Dermis microvascular lymphatic vessel endothelial cell (primary cell): ENCODE measurements at places on chromosomes 6 and 20. TPM values are rescaled to one million over a fixed set of nuclear protein-coding genes. Genes with fewer than 3 reads are reported as not detected.

DNA sequence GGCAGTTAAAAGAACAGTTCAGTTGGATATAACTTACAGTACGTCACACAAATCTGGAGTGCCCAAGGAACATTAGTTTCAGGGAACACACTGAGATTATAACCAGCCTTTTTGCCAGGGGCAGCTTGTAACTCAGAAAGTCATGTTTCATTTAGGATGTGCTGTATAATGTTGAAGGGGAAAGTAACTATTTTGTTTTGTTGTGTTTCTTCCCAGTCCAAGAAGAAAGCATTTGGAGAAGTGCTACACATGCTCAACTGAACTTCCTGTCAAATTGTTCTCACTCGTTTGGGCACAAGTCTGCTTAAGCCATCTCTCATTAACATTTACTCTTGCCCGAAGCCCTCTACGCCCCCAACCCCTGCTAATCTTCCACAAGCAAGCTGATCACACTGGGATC lies 157.9 kb downstream of the BTBD9 start:
- DNase-seq: no peak

Gene GATA5
- total RNA-seq: not detected in 2 replicates

Gene CCN6
- not detected in 2 replicates for total RNA-seq

DNA sequence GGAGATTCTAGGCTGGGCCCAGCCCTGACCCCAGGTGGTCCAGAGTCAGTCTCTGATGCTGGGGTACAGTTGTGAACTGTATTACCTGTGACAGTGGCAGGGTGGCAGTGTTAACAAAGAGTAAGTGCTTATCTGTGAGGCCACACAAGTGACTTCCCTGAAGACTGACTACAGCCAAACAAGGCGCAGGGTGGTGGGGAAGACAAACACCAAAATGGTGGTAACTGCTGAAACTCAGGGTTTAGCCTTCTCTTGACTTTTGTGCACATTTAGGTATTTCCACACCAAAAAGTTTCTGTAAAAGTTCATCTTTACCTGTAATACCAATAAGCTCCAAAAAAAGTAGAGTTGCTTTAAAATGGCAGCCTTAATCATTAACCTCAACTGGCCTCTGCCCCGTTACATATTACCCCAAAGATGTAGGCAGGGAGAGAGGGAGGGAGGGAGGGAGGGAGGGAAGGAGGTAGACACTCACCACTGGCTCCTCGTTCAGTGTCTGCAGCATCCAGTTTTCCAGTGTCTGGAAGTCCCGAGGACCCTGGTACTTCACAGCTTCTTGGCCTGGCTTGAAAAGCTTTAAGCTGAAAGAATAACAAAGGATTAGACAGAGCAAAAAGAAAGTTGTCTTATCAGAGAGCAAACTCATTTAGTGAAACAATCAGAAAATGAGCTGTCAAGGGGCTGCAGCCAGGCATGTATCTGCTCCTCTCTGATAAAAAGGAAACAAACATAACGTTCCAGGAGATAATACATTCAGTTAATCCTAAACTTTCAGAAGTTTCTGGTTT lies 11.3 kb downstream of the TXNDC5 start:
- peak; percentile 46 for DNase-seq

Gene CALHM6
- total RNA-seq: 0.90 and 1.0 TPM in 2 replicates

DNA sequence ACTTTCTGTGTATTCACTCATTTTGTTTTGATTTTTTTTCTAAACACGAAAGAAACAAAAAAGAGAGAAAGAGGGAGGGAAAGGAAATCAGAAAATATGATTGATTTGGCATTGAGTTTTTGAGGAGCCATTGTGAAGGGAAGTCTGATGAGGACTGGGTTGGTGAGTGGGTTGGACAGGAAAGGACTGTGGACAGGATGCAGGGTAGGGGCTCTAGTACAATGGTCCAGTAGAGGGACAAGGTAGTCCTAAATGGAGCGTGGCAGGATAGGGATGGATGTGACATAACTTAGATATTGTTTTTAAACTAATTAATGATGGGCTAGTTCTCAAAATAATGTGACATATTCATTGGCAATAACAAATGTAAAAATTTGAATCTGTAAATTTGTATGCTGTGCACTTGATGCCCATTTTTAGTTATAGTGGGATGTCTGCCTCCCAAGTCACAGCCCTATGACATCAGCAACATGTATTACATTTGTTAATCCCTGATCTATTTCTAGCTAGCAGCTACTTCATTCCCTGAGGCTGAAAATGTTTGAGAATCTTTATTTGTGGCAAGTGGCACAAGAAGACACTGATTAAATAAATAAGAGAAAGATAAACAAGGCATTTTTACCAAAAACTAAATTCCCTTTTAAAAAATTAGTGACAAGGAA lies 64.0 kb upstream of the ASF1A start:
- no peak for DNase-seq

Gene PNPLA1
- total RNA-seq: not detected in 2 replicates

DNA sequence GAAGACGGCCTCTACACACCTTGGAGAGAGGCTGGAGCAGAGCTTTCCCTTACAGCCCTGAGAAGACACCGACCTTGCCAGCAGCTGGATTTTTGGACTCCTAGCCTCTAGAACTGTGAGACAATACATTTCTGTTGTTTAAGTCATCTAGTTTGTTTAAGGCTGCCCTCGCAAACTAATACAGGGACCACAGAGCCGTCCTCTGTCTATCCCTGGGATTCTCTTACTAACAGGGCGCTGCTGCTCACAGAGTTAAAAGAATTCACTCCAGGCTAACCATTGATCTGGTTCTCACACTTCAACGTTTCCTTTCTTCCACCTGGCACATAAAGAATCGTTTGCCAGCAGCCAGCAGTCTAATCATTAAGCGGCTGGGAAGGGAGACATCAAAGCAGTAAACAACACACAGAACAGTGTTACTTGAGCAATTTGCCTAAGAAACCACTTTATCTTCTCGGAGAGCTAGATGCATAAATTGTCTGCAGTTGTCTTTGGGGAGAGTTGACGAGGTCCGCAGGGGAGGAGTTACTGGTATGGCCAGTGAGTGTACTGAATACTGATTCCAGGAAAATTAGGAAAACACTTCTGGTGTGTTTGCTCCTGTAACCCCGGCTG lies 103.5 kb upstream of the AKAP12 start:
- no peak for DNase-seq

- no peak for DNase-seq
These were observed 100.4 kb downstream of the NRN1 start for GRCh38 chr6:5906340-5906670.

DNA sequence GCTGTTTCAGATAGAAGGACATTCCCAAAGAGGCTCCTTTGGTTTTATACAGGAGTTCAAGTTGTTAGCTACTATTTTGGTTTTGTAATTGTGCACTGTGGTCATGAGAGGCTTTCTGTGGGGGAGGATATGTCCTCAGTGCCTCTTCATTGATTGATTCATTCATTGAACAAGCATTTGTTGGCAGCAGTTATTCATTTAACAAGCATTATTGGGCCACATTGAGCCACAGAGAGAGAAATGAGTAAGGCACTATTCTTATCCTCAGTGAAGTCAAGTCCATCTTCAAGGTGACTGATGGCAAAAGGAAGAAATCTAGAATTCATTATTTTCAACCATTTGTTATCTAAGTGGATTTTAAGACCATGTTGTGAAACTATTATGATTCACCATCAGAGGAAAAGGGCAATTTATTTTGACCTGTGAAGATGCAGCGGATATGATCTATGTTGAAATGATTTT lies 697.2 kb upstream of the CITED2 start:
- DNase-seq: peak; percentile 62

GRCh38 chr6:3081960-3082359 lies 13.7 kb downstream of the RIPK1 start:
- DNase-seq: peak; percentile 6

GRCh38 chr6:39037082-39037508 lies 11.5 kb upstream of the GLP1R start:
- DNase-seq: no peak

- no peak for DNase-seq
These were observed 13.3 kb upstream of the CCN5 start for GRCh38 chr20:44701858-44702256.

DNA sequence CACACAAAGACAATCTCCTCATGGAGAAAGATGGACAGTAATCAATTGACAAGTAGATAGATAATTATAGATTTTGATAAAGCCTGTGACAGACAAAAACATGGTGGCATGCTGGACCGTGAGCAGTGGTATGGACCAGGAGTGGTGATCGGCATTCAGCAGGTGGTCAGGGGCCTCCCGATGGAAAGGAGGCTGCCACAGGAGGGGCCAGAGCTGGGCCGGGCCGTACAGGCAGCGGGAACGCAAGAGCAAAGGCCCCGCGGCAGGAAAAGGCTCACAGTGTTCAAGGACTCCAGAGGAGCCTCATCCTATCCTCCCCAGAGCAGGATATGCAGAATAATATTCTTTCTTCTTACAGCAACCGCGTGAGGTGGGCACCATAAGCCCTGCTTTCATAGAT lies 123.7 kb downstream of the EYA2 start:
- no peak for DNase-seq

Gene IL17A
- total RNA-seq: not detected in 2 replicates

- no peak for DNase-seq
These were observed 309.8 kb upstream of the SGK1 start for GRCh38 chr6:134627707-134628106.

DNA sequence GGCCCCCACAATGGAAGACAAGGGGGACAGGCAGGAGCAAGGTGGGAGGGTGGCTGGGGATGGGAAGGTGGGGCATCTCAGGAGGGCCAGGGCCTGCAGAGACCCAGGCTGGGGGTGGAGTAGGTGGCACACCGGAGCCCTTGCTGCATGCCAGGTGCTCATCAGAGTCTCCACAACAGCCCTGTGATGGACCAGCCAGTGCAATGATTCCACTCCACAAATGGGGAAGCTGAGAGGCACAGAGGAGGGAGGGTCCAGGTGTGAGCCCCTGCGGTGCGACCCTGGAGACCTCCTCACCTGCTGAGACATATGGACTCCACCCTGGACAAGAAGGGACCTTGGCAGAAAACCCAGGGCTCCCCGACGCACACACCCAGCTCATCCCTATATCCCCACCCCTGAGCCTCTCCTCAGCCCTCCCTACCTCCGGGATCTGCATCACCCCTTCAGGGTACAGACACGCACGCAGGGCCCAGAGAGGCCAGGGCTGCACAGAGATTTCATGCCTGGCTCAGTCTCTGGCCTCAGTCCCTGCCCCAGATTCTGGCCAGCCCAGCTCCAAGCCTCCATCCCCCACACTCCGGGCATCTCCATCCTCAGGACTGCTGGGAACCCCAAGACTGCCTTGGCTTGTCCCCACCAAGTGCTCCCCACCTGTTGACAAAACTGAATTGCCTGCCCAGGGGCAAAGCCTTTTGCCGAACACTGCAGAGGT lies 7.1 kb upstream of the GRM4 start:
- no peak for DNase-seq

Gene SLC32A1
- not detected in 2 replicates for total RNA-seq

DNA sequence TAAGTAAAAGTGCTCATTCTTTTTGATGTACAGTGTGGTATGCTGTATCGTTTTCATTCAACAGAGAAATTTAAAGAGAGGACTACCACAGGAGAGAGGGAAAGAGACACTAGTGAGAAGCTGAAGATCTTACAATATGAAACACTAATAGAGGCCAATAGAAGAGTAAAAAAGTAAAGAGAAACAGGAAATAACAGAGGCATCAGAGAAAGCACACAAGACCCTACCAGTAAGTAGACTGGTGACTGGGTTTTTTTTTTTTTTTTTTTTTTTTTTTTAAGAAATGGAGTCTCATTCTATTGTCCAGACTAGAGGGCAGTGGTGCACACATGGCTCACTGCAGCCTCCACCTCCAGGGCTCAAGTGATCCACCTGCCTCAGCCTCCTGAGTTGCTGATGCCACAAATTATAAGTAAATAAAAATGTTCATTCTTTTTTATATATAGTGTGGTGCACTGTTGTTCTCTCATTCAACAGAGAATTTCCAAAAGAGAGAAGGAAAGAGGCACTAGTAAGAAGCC lies 18.8 kb downstream of the ELOVL4 start:
- DNase-seq: no peak

- DNase-seq: no peak
These were observed 165.5 kb downstream of the SCP2D1 start for GRCh38 chr20:18979132-18979531.

Gene EEF1E1
- total RNA-seq: 23.4 and 37.2 TPM in 2 replicates

DNA sequence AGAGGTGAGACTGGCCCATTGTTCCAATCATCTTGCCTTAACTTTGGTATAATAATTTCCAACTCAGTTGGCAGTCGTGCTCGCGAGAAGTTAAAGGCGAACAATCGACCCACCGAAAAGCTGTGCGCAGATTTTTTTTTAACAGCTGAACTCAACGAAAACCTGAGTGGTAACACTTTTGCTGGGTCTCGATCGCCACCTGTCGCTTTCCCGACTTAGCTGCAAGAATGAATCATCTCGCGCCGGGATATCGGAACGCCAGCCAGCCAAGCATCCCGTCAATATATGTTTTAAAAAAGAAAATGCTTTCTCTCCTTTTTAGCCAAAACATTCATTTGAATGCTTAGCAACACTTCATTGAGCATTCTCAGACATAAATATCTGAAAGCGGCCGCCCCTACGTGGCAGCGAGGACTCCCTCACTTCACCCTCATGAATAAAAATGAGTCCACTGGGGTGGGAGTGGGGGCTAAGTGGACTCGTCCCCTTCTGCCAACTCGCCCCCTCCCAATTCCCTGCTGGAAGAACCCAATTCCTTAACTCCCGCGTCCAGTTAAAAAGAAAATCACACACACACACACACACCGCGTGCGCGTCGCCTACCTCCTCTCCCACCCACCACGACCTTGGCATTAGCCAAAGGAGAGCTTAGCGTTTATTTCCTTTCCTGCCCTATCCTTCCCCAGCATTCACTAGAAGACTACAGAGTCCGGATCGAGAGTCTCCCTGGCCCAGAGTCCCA lies 1.5 kb downstream of the COL12A1 start:
- peak; percentile 74 for DNase-seq

Gene TMEM74B
- total RNA-seq: 0.26 and 0.76 TPM in 2 replicates

DNA sequence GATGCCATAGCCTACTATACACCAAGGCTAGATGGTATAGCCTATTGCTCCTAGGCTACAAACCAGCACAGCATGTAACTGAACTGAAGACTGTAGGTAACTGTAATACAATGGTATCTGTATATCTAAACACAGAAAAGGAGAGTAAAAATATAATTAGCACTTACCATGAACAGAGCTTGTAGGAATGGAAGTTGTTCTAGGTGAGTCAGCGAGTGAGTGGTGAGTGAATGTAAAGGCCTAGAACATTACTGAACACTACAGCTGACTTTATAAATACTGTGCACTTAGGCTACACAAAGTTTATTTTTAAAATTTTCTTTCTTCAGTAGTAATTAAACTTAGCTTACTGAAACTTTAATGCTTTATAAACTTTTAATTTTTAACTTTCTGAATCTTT lies 129.5 kb downstream of the BTBD9 start:
- no peak for DNase-seq

DNA sequence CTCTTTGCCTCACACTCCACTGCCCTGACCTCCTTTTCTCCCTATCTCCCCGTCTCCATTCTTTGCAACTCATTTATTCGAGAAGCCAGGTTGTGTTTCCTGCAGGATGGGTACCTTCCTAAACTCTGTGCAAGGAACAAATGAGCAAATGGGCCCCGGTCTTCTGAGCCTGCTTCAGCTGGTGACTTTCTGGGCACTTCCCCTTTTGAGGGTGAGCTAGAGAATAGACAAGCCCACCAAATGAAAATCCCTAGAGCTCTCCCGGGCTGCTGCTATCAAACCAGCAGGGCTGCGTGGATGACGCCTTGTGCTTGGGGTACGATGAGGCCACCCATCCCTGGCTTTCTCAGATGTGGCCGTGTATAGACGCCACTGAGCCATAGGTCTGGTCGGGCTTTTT lies 91.0 kb upstream of the FOXA2 start:
- no peak for DNase-seq

Gene MYT1
- not detected in 2 replicates for total RNA-seq
